ENCODE measurements at places on chromosomes 12 and 14.

DNA sequence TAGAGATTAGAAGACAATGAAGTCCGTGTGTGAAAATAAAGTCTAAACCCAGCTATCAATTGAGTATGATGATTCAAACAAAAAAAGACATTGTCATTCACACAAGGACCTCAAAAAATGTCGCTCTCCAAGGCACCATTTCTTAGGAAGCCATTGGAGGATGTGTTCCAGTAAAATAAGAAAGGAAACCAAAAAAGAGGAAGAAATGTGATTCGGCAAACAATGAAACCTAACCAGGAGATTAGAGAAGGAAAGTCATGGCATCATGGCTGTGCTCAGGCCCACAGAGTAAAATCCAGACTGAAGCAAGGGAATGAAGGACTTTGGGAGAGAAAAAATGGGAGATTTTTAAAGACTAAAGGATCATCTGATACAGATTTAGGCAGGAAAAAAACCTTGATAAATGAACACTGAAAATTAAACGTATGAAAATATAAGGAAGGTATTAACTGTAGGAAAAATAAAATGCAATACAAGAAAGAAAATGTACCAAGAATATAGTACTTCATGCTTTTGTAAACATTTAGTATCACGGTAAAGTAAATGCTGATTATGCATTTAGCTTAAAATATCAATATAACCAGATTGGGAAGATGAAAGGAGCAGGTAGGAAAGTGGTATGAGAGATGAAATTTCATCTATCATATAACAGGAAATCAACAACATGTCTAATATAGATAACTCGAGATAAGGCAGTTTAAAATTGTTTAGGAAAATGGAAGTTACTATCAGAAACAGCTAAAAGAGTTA, 38.2 kb upstream of the MTHFD1 start:
- DNase-seq = no peak

DNA sequence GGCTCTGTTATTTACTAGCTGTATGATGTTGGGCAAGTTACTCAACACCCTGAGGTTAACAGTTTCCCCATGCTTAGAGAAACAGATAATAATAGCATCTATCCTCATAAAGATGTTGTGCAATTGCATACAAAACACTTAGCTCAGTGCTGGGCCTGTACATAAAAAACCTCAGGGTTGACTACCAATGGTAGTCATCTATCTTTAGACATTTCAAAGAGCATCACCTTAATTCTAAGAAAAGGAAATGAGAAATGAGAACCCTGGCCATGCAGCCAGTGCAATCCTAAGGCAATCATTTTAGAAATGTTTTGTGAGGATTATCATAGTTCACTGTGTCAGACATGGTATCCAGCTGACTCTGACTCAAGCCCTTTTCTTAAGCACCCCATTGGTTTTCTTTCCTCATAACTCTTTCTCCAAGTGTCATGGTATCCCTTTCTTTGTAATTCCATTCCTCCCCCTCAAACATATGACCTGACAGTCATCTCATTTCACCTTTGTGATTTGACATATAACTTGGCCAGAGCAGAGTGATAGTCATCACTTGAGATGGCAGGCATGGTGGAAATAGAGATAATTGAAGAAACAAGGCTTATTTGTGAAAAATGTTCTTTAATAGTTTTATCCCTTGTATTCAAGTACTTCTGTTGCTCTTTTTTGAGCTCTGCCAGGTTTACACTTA, 29.5 kb upstream of the OSBPL8 start:
- no peak for DNase-seq

- no peak for DNase-seq
Measured at GRCh38 chr14:102665621-102666020, 73.2 kb downstream of the RCOR1 start.

DNA sequence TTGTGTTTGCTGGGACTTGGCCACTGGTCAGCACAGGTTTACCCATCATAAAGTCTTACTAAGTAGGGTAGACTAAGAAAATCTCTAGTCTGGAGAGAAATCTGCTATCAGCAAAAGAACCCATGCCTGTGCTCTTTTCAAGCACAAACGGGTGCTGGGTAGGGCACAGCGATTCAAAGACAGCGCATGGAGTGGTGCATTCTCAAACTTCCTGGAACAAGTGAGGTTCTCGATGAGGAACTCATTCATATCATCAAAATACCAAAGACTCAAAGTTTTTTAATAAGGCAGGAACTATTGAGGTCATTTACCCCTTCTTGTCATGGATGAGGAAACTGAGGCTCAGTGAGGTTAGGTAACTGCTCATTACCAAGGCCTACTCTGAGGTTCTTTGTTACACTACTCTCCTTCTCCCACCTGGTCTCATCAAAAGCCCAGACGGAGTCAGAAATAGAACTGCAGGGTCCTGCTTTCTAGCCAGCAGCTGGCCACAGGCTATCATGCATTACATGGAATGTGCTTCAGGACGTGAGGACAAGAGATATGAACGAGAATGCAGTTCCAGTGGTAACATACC, 390.3 kb downstream of the ZFP36L1 start:
- no peak for DNase-seq

DNA sequence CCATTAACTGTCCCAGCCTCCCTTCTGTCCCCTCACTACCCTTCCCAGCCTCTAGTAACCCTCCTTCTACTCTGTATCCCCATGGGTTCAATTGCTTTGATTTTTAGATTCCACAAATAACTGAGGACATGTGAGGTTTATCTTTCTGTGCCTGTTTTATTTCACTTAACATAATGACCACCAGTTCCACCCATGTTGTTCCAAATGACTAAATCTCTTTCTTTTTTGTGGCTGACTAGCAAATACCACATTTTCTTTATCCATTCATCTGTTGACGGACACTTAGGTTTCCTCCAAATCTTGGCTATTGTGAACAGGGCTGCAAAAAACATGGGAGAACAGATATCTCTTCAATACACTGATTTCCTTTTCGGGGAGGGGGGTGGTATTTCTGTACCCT, 65.7 kb downstream of the PRKD1 start:
- no peak for DNase-seq
